AG08396 (cell line): ENCODE measurements at places on chromosomes 16 and 17.

DNA sequence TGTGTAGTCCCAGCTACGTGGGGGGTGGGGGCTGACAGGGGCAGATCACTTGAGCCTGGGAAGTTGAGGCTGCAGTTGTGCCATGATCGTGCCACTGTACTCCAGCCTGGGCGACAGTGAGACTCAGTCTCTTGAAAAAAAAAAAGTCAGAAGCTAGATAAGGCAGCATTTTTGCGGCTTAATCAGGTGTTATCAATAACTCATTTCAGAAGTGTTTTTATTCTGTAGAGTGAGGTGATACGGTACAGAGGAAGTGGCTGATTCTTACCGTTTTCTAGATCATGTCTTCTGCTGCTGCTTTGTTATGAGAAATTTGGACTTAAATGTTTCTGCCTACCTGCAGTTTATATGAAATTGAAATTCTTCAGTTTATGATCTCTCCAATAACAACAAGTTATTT lies 18.6 kb downstream of the ZC3H18 start:
- DNase-seq, result no peak

DNA sequence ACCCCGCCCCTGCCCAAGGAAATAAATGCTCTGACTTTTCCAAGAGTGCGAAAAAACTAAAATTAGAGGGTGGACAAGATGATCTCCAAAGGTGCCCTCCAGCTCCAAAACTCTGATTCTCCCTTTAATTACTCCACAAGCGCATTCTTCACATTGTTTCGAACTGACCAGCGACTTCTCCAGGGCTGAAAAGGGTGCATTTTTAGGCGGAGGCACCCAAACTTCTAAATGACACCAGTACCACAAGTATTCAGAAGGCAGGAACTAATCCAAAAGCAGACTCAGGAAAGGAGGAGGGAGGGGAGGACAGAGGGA lies 750 bp downstream of the ZFHX3 start:
- DNase-seq, result peak; percentile 74

DNA sequence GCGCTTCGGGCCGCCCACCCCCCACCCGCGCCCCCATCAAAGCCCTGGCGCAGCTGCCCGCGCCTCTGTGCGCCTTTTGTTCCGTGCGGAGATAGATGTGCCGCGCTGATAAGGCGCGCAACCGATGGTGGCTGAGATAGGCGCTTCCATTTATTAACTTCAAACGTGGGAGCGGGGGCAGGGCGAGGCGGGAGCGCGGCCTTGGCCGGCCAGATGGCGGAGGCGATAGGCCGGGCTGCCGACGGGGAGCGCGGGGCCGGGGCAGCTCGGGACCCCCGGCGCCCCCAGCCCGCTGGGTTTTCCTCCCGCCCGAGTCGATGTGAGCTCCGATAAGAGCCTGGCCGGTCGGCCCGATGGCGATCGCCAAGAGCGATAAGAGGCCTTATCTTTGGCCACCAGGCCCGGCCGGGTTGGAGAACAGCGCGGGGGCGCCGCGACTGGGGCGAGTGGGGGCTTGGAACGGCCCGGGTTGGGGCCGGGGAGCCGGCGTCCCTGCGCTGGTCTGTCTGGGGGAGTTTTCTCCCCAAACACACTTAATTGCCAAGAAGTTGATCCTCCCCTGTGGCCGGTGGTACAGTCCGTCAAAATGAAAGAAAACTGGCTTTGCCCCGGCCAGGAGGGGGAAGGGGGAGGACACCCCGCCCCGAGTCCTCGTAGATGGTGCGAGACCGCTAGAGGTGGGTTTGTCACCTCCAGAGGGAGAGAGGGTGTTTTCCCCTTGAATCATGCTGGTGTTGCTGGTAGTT lies 2.7 kb downstream of the ZFPM1 start:
- DNase-seq, result peak; percentile 75

- no peak for DNase-seq
These were observed 20.0 kb upstream of the KIF19 start for GRCh38 chr17:74305865-74306654.

DNA sequence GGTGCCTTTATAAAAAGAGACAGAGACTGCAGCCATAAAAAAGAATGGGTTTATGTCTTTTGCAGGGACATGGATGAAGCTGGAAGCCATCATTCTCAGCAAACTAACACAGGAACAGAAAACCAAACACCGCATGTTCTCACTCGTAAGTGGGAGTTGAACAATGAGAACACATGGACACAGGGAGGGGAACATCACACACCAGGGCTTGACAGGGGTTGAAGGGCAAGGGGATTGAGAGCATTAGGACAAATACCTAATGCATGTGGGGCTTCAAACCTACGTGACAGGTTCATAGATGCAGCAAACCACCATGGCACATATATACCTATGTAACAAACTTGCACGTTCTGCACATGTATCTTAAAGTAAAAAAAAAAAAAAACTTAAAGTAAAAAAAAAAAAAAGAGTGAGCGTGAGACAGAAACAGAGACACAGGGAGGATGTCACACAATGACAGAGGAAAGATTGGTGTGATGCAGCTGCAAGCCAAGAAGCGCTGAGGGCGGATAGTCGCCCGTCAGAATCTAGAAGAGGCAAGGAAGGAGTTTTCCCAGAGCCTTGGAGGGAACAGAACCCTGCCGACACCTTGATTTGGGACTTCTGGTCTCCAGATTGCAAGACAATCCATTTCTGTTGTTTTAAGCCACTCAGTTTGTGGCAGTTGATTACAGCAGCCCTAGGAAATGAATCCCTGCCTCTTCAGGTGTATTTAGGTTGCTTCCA lies 27.4 kb upstream of the TNS4 start:
- no peak for DNase-seq

DNA sequence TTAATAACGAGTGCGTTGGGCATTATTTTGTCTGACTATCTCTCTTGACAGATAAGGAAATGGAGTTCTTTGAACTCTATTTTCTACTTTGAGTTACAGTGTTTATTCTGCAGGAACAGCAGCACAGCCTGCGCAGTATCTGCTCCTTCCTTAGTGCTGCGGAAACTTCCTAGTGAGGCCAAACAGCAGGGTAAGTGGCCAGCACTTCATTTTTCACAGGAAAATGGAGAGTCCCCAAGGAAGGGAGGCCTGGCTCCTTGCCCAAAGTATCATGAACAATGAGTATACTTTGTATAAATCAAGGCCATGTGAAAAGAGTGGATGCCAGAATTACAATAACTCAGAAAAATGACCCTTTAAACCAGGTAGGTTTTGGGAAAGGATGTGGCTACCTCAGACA lies 140.6 kb downstream of the VPS53 start:
- no peak for DNase-seq

GRCh38 chr17:68431045-68431608 lies 26.2 kb downstream of the WIPI1 start:
- no peak for DNase-seq

DNA sequence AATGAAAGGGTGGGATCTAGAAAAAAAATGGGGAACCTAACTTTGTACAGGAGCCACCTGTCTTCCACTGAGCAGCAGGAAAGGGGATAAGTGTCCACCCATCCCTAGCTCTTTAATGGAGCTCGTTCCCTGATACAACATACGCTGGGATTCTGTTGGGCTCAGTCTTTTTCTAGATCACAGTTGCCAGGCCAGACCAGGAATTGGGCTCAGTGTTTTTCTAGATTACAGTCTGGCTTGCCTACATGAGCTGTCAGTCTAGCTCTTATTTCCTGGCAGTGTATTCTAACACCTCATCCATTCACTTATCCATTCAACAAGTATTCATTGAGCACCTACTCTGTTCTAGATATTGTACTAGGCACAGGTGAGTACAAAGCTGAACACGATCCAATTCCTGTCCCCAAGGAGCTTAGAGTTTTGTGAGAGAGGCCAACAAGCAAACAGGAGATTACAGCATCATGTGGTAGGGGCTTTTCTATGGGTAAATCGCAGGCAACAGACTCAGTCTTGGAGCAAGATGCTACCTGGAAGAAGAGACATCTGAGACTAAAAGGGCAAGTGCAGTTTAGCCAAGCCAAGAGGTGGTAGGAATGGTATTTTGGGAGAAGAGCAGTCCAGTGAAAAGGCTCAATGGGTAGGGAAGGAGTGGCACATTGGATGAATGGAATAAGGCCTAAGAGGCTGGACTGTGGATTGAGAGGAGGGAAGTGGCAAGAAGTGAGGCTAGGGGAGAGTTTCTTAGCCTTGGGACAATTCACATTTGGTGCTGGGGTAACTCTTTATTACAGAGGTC lies 138.0 kb upstream of the HS3ST2 start:
- no peak for DNase-seq

GRCh38 chr17:43463241-43463640 lies 20.5 kb upstream of the DHX8 start:
- no peak for DNase-seq

- DNase-seq, result peak; percentile 16
These were observed 261.8 kb upstream of the PSMD7 start for GRCh38 chr16:74034862-74035261.

DNA sequence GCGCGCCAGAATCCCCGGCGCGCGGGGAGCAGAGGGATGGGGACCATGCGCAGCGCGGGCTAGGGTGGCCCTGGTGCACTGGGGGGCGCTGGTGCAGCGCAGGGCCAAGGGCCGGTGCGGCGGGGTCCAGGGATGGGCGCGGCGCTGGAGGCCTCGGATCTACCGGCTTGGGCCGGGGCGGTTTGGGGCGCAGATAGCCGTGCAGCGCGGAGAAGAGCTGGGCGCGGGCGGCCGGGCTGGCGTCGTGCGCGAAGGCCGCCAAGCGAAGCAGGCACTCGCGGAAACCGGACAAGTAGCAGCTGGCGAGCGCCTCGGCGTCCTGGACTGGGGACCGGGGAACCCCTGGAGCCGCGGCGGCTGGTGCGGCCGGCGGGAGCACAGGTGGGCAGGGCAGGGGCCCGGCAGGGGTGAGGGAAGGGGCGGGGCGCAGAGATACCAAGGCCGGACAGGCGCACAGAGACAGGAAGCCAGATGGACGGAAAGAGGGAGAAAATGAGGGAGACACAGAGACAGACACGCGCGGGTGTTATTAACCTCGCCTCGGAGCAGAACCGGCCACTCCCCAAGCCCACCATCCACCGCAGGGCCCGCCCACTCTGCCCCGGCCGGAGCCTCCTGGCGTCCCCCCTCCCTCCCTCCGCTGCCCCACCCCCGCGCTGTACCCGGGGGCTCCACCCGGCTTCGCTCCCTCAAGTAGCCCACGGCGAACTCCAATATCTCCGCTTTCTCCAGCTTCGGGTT lies 2.1 kb downstream of the HES7 start:
- peak; percentile 68 for DNase-seq

- no peak for DNase-seq
These were observed 22.2 kb upstream of the CLEC18A start for GRCh38 chr16:69928856-69929400.

- DNase-seq, result no peak
These were observed 6.9 kb upstream of the SLC38A8 start for GRCh38 chr16:84049403-84050060.

DNA sequence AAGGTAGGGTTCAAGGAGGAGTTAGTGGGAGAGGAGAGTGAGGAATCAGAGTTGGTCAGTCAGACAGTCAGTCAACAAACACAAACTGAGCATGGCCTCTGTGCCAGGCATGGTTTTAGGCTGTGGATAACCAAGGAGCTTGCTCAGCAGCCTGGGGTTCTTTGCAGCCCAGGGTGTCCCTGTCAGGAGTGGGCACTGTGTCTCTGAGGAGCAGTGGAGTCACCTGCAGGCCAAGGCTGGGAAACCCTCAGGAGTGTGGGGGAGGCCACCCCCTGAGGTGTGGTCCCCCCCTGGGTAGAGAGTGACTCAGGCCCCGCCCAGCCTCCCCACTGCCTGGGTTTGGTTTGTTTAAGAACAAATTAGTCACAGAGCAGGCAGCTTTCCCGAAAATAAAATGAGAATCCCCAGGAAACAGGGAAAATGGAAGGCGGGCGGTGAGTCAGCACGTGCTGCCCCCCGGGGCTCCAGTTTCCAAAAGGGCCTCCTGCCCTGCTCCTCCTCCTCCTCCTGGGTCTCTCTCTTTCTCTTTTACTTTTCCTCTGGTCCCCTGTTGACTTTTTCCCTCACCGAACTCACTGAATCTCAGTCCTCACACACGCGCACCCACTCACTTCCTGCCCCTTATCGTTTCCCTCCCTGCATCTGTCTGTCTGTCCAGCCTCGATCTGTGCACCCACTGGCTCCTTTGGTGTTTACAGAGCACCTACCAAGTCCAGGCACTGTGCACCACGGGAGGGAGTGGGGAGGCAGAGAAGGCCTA lies 44.3 kb downstream of the SOCS3 start:
- DNase-seq, result peak; percentile 92

DNA sequence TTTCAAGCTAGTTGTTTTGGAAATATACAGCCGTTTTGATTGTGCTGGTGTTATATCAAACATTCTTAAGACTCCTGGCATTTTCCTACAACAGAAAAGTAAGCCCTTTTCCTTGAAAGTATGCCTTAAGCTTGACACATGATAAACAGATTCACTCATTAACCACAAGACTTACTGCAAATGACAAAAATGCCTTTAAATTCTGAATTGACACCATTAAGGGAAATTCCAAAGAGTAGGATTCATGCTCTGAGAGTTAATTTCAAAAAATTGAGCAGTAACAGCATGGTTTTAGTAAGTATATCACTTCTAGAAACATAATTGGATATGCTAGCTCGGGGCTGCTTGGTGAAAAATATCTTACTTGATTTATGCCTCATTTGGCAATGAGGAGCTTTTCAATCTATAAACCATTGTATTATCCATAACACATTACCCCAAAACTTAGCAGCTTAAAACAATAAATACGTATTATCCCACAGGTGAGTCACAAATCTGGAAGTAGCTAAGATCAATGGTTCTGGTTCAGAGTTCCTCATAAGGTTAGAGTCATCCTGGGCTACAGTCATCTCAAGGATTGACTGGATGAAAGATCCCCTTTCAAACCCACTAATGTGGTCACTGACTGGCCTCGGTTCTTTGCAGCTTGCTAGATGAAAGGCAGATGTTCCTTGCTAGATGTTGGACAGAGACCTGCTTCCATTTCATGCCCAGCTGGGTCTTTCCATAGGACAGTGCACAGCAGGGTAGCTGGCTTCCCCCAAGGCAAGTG lies 8.2 kb upstream of the PHAF1 start:
- DNase-seq, result no peak

GRCh38 chr17:72529386-72529785 lies 408.6 kb downstream of the SOX9 start:
- no peak for DNase-seq

DNA sequence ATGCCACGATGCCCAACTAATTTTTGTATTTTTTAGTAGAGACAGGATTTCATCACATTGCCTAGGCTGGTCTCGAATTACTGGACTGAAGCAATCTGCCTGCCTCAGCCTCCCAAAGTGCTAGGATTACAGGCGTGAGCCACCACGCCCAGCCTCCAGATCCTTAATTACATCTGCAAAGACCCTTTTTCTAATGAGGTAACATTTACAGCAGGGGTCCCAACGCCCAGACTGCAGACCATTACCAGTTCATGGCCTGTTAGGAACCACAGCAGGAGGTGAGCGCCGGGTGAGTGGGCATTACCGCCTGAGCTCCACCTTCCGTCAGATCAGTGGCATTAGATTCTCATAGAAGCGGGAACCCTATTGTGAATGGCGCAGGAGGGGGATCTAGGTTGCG lies 4.0 kb upstream of the RAB11FIP4 start:
- no peak for DNase-seq

DNA sequence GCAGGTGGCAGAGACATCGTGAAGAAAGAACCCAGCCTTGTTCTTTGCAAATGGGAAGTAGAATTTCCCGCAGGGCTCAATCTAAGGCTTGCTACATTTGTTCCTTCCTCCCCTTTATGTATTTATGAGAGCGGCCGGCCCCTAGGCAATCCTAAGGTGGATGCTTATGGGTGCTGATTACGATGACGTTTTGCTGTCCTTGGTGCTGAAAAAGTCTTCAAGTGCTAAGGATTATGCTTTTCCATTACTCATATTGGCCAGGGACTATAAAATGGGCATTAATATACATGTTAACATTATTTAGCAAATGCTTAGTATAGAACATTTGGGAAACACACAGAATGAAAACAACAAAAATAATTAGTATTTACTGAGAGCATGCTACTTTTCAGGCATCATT lies 313.3 kb upstream of the XYLT1 start:
- DNase-seq, result no peak
